ENCODE measurements at places on chromosomes 2 and 18.
A peak's percentile ranks its signal among the peaks of the same experiment; 100 is the strongest.

DNA sequence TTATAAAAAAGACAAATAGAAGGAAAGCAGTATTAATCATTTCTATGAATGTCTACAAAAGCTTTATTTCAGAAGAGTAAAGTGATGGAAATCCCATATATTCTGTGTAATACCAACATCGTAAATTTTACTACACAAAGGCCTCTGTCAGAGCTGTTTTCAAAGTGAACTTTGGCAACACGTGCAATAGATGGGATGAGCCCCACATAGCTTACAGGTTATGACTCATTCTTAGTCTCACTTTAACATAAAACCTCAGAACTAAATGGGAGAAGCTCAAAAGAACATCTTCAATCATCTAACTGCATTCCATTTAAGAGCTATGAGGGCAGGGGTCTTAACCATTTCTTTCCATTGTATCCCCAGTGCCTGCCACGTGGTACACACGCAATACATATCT is 11.5 kb downstream of the VPS4B start:
- H3K4me1 ChIP-seq = peaks cover 13% of the 10 kb centered on the region
- DNase-seq = peak; percentile 64

DNA sequence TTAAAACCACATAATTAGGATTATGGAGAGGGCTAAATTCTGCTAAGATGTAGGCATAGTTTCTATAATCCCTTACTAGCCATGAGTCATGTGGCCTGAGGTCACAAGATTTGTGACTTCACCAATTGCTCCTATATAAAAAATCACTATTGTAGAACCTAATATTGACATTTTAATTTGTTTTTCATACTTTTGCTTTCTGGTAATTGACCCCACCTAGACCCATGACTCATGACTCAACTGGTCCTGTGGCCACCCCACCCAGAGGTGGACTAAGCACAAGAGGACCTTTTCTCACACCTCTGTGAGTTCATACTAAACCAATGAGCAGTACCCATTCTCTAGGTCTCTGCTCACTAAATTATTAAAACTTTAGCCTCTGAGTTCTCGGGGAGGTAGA is 1567.5 kb upstream of the LRRTM1 start:
- H3K27ac ChIP-seq = no peak overlapping the region
- DNase-seq = no peak
- no peaks in the 10 kb centered on the region for H3K36me3 ChIP-seq
- H3K27me3 ChIP-seq = no peaks in the 10 kb centered on the region

- no peak overlapping the region for H3K27ac ChIP-seq
- no peak overlapping the region for H3K4me3 ChIP-seq
- H3K27me3 ChIP-seq = peaks cover 99% of the 10 kb centered on the region
- no peaks in the 10 kb centered on the region for H3K36me3 ChIP-seq
These were observed 683 bp downstream of the GBX2 start for GRCh38 chr2:236167297-236168109.

GRCh38 chr2:210577263-210578071 is 21.1 kb downstream of the CPS1 start:
- no peak overlapping the region for H3K4me3 ChIP-seq
- H3K36me3 ChIP-seq = peaks cover 38% of the 10 kb centered on the region
- DNase-seq = peak; percentile 73
- H3K27ac ChIP-seq = peak overlapping the region; percentile 9

GRCh38 chr2:23327887-23328286 is 57.1 kb upstream of the KLHL29 start:
- H3K27ac ChIP-seq = no peak overlapping the region
- H3K4me1 ChIP-seq = no peaks in the 10 kb centered on the region
- no peak for DNase-seq
- H3K4me3 ChIP-seq = no peak overlapping the region
- H3K27me3 ChIP-seq = peaks cover 14% of the 10 kb centered on the region
- no peaks in the 10 kb centered on the region for H3K36me3 ChIP-seq

DNA sequence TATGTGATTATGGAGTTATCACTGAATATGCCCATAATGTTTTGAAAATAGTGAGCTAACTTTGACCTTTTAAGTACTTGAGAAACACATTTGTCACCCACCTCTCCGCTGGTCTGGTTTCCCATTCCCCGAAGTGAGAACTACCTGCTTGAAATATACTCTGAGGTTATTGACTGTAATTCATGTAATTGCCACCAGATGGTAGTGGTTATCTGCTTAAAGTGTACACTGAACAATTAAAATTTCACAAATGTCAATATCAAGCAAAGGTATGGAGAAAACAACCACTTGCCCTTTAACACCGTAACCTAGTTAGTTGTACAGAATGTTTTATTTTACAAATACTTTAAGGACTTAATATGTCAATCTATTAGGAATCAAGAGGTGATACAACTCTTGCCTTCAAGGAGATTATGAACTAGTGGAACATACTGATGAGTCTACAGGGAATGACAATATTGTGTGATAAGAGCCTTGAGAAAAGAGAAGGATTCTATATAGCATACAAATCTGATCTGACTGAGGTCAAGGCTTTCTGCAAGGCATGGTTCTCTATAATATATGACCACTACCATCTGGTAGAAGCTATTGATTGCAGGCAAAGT is 316.8 kb upstream of the KCNH7 start:
- H3K36me3 ChIP-seq = no peaks in the 10 kb centered on the region
- H3K4me3 ChIP-seq = no peak overlapping the region
- H3K4me1 ChIP-seq = no peaks in the 10 kb centered on the region
- no peak overlapping the region for H3K27ac ChIP-seq
- H3K27me3 ChIP-seq = no peaks in the 10 kb centered on the region
- DNase-seq = peak; percentile 9

DNA sequence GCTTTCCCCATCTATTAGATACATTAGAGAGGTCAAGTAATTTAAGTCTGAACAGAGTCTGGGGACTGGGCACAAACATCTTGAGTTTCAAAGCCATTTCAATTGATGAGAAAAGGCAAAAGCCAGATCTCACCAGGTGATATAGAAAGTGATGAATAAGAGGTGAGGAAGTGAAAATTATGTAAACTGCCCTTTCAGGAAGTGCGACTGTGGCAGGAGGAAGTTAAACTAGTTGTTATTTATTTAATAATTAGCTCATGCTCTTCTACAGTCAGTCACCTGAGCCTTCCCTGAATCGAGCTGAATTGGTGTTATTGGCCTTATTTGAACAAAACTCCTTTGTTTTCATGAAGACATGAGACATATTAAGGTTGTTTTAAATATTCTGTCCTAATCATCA is 115.1 kb downstream of the CDH20 start:
- H3K4me3 ChIP-seq = no peak overlapping the region
- no peaks in the 10 kb centered on the region for H3K4me1 ChIP-seq
- H3K36me3 ChIP-seq = no peaks in the 10 kb centered on the region
- DNase-seq = no peak
- no peaks in the 10 kb centered on the region for H3K27me3 ChIP-seq
